SW 1271 (cell line): ENCODE measurements at places on chromosomes 12 and 14.

DNA sequence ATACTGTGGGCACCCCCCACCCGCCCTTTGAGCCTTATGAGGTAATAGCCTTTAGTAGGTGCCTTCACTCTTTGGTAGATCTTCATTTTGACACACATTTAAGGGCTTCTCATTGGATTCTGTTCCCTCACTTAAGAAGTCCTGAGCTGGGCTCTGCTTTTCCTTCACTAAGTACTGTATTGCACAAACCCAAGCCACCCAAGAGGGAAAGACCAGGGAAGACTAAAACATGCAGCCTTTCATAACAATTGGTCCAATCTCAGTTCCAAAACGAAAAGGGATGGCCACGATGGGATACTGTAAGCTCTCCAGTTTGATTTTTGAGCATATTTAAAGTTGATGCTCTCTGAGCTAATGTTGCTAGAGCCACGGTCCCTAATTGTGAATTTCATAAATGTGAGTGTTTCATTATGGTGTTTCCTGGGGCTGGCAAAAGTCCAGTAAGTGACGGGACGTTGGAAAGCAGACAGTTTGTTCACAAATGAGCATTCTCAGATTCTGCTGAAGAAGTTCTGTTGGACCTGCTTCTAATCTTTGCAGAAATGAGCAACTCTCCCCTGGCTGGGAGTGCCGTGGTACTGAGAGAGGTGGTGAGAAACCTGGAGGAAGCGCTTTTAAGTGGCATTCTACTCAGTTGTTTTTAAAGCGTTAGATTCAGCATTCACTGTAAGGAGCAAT is 9.4 kb downstream of the SSPN start:
- DNase-seq, result no peak

DNA sequence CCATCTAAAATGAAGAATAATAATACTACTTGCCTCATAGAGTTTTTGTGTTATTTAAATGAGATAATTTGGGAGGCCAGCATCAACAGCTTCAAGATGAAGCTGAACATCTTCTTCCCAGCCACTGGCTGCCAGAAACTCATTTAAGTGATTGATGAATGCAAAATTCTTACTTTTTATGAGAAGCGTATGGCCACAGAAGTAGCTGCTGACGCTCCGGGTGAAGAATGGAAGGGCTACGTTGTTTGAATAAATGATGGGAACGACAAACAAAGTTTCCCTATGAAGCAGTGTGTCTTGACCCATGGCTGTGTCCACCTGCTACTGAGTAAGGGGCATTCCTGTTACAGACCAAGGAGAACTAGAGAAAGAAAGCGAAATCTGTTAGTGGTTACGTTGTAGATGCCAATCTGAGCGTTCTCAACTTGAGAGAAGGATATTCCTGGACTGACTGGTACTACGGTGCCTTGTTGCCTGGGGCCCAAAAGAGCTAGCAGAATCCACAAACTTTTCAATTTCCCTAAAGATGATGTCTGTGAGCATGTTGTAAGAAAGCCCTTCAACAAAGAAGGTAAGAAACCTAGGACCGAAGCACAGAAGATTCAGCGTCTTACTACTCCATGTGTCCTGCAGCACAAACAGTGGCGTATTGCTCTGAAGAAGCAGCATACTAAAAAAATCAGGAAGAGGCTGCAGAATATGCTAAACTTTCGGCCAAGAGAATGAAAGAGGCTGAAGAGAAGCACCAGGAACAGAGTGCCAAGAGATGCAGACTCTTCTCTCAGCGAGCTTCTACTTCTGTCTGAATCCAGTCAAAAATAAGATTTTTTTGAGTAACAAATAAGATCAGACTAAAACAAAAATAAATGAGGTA is 100.0 kb upstream of the LRIG3 start:
- DNase-seq, result no peak

DNA sequence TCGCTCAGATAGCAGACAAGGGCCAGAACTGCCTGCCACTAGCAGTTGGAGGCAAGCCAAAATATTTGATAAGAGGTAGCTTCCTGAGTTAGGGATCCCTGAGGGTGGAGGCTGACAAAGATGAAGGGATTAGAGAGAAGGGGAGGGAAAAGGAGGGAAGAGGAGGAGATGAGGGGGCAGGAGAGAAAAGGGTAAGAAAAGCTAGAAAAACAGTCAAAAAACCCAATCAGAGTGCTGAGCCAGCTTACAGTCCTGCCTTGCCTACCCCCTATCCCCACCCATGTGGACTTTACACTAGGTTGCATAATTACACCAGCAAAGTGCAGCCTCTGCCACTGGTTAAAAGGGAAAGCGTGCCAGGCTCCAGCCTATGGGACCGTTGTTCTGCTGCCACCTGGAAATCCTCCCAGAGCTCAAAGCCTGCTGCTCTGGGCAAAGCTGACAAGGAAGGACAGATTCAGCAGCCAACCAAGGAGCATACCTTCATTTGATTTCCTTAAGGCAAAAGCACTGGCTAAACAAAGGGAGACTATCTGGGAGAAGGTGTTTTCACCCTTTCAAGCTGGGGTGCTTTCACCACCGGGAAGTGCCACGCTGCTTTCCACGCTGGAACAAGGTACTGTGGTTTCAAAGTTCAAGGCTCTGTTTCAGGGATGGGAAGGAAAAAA is 3.8 kb upstream of the NUMB start:
- DNase-seq, result no peak

GRCh38 chr14:106134886-106135285 is 608.5 kb downstream of the TMEM121 start:
- DNase-seq, result no peak

- peak; percentile 51 for DNase-seq
Observed at GRCh38 chr12:59055204-59055860, 135.0 kb upstream of the LRIG3 start.

DNA sequence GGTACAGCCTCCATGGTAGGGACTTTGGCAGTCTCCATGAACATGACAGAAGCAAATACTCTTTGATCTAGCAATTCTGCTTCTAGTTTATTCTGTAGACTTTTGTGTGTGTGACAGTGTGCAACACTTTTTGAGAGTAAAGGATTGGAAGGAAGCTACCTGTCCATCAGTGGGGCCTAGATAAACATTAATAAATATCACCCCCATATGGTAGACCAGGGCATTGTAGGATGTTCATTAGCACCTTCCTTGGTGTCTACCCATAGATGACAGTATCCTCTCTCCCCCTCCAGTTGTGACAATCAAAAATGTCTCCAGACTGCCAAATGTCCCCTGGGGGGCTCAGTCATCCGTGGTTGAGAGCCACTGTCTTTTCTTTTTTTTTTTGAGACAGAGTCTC is 10.8 kb downstream of the SNRNP35 start:
- no peak for DNase-seq

GRCh38 chr12:21941506-21942376 is 515 bp upstream of the ABCC9 start:
- DNase-seq, result no peak
